ENCODE measurements at places on chromosomes 2 and 18.

DNA sequence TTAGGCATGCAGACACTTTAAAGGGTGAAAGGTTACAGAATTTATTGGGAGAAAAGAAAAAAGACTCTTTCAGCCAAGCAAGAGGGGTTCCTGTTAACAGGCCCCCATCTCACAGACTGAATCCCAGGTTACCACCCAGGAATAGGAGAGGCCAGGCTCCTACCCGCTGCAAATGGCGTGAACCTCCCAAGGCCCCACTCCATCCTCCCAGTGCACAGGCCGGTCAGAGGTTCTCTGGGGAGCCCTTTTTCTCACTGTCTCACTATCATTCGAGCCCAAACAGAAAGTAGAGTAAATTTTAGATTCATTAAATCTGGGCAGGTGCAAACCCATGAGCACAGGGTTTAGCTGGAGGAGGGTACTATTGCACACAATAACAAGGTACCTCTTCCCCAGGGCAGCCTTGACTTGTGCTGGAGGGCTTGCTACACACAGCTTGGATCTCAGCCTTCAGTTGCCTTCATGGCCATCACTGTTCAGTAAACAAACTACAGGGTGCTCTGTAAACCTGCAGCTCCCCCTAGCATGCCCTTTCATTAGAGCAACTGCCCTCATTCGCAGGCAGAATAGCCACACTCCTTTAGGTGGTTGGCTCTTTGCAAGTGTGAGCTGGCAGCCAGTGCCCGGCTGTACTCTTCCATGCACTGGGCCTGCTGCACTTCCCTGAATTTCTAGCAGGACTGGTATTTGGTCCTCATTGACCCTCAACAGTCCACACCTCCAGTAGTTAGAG lies 7.3 kb upstream of the PLEK start:
- H3K36me3 ChIP-seq, result no peaks in the 10 kb centered on the region
- H3K4me3 ChIP-seq, result no peak overlapping the region
- no peaks in the 10 kb centered on the region for H3K27me3 ChIP-seq
- no peak overlapping the region for H3K27ac ChIP-seq
- no peaks in the 10 kb centered on the region for H3K4me1 ChIP-seq

DNA sequence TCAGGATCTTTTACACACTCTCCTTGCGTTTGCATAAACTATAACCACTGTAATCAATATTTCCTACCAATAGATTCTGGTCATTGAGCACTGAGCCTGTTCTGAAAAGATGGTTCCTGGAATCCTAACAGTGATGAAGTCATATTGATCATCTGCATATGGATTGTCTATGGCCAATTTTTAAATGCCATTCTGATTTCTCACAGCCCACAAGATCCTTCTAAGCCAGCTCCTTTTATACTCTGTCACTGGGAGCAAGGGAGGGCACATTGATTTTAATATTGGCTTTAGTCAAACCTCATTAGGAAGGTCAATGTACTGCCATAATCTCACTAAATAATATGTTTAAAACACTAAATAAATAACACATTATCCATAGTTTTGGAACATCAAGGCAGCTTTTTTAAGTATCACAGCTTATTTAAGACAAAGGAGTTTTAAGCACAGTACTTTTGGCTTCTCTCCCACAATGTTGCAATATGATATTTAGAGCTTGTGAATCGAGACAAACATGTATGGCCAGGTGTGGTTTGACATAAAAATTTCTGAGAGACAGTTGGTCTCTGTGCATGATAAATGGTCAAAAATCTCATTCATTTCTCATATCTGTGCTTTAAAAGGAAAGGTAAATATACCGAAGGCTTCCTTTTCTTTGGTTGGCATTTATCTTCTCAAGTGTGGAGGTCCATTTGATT lies 267.3 kb downstream of the MTX2 start:
- no peaks in the 10 kb centered on the region for H3K36me3 ChIP-seq
- no peak overlapping the region for H3K4me3 ChIP-seq
- H3K27me3 ChIP-seq, result no peaks in the 10 kb centered on the region
- H3K27ac ChIP-seq, result no peak overlapping the region
- no peak for DNase-seq

DNA sequence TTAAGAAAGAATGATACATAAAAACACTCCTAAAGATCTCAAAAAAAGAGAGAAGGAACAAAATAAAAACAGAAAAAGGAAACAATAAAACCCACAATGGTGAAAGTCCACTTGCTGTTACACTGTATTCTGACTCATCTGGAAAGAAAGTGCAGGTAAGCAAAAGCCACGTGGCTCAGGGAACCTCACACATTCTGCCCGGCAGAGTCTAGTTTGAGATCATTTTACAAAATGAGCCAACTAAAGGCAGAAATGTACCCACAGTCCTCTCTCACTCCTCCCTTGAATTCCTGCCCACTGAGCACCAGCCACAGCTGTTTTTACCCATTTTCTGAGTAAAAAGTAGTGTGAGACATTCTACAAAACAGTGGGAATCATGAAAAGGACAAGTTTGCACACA lies 10.0 kb downstream of the KCNH7 start:
- no peak overlapping the region for H3K27ac ChIP-seq
- DNase-seq, result no peak
- no peak overlapping the region for H3K4me3 ChIP-seq
- no peaks in the 10 kb centered on the region for H3K36me3 ChIP-seq

- no peaks in the 10 kb centered on the region for H3K27me3 ChIP-seq
- no peak overlapping the region for H3K27ac ChIP-seq
- H3K4me1 ChIP-seq, result no peaks in the 10 kb centered on the region
- DNase-seq, result no peak
- no peaks in the 10 kb centered on the region for H3K36me3 ChIP-seq
Measured at GRCh38 chr2:29731948-29732347, 189.4 kb downstream of the ALK start.

- no peak for DNase-seq
- no peaks in the 10 kb centered on the region for H3K36me3 ChIP-seq
Measured at GRCh38 chr18:35490894-35491699, 6.7 kb downstream of the INO80C start.

DNA sequence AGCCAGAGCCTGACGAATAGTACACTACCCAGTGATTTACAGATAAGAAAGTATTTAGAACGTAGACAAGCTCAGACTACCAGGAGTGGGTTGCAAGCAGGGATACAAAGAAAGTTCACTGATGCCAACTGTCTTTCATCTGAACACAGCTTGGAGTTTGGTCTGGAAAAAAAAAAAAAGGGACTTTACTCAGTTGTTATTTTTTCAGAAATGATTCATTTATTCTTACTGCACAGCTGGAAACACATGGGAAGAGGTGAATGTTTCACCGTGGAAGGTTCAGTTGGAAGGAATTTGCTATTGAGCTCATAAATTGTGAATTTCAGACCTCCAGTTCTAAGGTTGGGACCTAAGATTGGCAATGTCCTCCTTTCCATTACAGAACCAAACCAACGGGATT lies 259.7 kb downstream of the ETAA1 start:
- H3K27ac ChIP-seq, result no peak overlapping the region
- no peaks in the 10 kb centered on the region for H3K27me3 ChIP-seq
- H3K4me1 ChIP-seq, result no peaks in the 10 kb centered on the region
- DNase-seq, result no peak
- H3K36me3 ChIP-seq, result no peaks in the 10 kb centered on the region

DNA sequence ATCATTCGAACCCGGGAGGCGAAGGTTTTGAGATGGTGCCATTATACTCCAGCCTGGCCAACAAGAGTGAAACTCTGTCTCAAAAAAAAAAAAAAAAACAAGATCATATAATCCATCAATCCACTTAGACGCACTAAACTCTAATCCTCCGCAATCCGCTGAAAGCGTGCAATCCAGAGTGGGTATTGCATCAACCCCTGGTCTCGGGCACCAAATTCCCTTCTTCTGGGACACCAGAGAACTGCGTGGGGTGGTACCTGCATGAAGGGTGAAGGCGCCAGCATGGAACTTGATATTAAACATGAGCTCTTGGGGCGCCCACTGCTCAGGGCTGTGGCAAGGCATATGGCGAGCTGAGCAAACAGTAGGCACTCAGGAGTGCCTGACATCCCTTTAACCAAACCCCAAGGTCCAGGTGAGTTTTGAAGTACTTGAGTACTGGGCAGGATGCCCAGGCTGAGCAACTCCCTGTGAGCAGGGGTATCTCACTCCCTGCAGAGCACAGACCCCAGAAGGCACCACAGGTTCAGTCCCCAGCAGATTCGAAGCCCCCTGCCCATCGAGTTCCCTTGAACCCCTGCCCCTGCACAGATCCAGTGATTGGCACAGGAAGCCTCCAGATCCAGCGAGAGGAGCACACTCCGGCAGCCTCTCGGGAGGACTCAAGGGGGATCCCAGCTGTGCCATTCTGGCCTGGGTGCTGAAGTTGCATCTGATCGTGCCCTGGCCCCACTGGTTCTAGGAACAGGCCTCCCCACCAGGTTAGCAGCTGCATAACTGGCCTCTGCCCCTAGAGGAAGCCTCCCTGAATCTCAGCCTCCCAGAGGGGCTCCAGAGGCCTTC lies 8.0 kb downstream of the ALPI start:
- H3K27ac ChIP-seq, result no peak overlapping the region
- no peaks in the 10 kb centered on the region for H3K36me3 ChIP-seq
- H3K4me1 ChIP-seq, result no peaks in the 10 kb centered on the region
- no peak for DNase-seq

GRCh38 chr2:237217995-237218616 lies 132.4 kb downstream of the COPS8 start:
- no peak overlapping the region for H3K27ac ChIP-seq
- H3K4me3 ChIP-seq, result no peak overlapping the region
- no peaks in the 10 kb centered on the region for H3K27me3 ChIP-seq
- no peaks in the 10 kb centered on the region for H3K4me1 ChIP-seq
- no peak for DNase-seq

DNA sequence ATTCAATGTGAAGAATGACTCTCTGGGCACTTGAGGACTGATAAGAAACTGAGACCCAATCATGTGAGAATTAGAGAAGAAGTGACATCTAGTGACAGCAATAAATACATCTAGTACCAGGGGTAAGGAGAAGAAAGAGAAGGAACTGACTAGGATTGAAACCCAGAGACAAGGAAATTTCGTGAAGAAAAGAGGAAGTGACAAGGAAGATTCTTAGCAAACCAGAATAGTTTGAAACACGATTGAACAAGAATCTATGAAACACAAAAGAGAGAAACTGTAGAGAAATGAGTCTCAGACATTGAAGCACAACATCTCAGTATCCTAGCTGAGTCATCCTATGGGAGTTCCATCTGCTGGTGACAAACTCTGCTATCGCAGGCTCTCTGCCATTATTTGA lies 571.9 kb upstream of the PKDCC start:
- H3K36me3 ChIP-seq, result no peaks in the 10 kb centered on the region
- no peak overlapping the region for H3K27ac ChIP-seq
- H3K4me3 ChIP-seq, result no peak overlapping the region
- DNase-seq, result no peak

DNA sequence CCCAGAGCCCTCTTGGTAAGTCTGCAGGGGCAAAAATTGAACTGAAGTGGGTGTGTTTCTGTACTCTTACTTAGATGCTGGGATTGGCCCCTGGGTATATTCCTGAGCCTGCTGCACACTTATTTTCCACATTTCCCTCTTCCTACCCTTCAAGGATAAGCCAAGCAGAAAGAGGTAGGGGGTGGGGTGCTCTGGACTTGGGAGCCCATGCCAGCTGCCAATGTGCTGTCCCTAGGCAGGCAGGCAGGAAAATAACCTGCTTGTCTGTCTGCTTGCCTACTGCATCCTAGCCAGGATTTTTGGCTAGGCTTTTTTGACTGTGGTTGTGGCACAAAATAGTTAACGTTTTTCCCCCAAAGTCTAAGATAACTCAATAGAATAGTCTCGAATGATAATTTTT lies 234.3 kb downstream of the ALK start:
- H3K36me3 ChIP-seq, result no peaks in the 10 kb centered on the region
- no peaks in the 10 kb centered on the region for H3K27me3 ChIP-seq
- H3K27ac ChIP-seq, result no peak overlapping the region
- no peaks in the 10 kb centered on the region for H3K4me1 ChIP-seq
- DNase-seq, result no peak

DNA sequence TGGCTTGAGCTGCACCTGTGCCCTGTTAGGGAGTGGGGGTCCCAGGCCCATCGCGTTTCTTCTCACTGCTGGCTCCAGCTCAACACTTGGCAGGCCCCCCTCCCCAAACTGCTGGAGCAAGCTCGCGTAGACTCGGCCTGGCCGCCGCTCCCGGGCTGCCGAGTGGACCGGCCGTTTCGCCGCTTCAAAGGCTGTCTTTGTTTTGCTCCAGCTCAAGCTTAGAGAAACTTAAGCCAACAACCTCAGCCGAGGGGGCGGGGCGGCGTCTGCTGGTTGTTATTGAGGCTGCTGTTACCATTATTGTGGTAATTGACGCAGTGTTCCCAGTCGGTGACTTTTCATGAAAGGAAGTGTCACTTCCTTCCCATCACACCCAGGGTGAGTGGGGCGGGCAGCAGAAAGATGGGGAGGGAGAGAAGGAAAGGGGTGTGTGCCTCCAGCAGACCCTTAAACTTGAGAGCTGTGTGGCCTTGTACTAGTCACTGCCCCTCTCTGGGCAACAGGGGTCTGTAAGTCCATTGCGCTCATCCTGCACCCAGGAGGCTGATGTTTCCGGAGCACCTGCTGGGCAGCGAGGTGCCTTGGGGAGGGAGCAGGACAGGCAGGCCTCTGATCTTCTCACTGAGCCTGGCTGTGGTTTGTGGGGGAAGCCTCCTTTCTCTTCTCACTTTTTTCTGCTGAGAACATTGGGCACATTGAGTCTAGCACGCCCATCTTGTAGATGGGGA lies 2.1 kb downstream of the ARID5A start:
- DNase-seq, result peak; percentile 95
- peak overlapping the region; percentile 99 for H3K27ac ChIP-seq
- H3K27me3 ChIP-seq, result no peaks in the 10 kb centered on the region
- peaks cover 47% of the 10 kb centered on the region for H3K4me1 ChIP-seq
- peaks cover 40% of the 10 kb centered on the region for H3K36me3 ChIP-seq

- no peaks in the 10 kb centered on the region for H3K36me3 ChIP-seq
- no peak overlapping the region for H3K4me3 ChIP-seq
- no peaks in the 10 kb centered on the region for H3K4me1 ChIP-seq
- no peak for DNase-seq
Measured at GRCh38 chr2:215140166-215140707, 1.8 kb upstream of the ABCA12 start.

- H3K27me3 ChIP-seq, result no peaks in the 10 kb centered on the region
- no peak for DNase-seq
- H3K27ac ChIP-seq, result no peak overlapping the region
- H3K4me1 ChIP-seq, result no peaks in the 10 kb centered on the region
Measured at GRCh38 chr2:232042911-232043574, 81.5 kb downstream of the DIS3L2 start.

DNA sequence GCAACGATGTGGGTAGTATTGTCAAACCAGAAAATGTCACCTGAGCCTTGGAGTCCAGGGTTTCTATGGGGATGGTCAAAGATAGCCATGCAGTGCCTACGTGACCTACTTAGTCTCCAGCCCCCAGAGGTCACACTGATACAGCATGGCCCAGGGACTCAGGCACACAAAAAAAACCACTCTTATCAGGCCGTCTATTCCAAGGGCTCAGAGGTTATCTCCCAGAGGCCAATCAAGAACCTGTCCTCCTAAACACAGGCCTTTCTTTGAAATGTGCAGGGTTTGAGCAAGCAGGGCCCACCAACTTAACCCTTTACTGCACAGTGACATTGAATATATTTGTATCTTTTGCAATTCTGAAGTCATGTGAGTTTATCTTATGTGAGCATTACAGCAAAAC lies 82.7 kb downstream of the MRO start:
- H3K27ac ChIP-seq, result no peak overlapping the region
- H3K27me3 ChIP-seq, result no peaks in the 10 kb centered on the region
- no peak overlapping the region for H3K4me3 ChIP-seq
- DNase-seq, result no peak

- H3K36me3 ChIP-seq, result no peaks in the 10 kb centered on the region
- no peak overlapping the region for H3K27ac ChIP-seq
- H3K4me1 ChIP-seq, result no peaks in the 10 kb centered on the region
- no peak overlapping the region for H3K4me3 ChIP-seq
- H3K27me3 ChIP-seq, result no peaks in the 10 kb centered on the region
Measured at GRCh38 chr2:128625963-128626759, 307.5 kb upstream of the HS6ST1 start.
